CD4-positive, alpha-beta T cell treated with Interleukin-2 at 100 ng/mL for 4 hours (primary cell): ENCODE measurements at places on chromosomes 7 and 10.

DNA sequence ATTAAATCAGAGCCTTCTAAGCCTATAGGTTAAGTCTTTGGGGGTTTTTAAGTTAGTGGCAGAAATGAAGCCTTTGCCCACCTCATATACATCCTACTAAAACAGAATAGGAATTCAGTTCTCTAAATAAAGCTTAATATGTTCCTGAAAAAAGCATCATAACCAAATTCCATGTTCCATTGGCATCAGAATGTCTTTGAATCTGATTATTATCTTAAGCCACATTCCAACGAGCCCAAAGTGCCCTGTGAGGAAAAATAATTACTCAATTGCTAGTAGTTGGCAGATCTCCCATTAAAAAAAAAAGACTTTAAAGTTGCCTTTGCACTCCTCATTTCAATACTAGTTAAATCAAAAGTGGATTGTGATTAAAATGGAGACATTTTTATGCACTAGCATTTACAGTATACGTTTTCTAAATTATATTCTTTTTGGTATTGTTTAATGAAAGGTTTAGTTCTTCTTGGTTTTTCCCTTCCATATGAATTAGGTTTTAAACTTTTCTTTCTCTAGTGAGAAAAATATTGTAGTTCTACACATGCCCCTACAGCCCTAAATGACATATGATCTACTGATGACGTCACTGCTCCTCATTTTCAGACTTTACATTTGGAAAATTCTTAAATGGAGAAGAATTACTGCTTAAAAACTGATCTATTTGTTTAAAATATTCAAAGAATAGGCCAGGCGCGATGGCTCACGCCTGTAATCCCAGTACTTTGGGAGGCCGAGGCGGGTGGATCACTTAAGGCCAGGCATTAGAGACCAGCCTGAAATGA is 54.3 kb upstream of the CABCOCO1 start:
- no peak for DNase-seq

- DNase-seq: no peak
Observed at GRCh38 chr7:22622116-22622785, 104.7 kb upstream of the IL6 start.

DNA sequence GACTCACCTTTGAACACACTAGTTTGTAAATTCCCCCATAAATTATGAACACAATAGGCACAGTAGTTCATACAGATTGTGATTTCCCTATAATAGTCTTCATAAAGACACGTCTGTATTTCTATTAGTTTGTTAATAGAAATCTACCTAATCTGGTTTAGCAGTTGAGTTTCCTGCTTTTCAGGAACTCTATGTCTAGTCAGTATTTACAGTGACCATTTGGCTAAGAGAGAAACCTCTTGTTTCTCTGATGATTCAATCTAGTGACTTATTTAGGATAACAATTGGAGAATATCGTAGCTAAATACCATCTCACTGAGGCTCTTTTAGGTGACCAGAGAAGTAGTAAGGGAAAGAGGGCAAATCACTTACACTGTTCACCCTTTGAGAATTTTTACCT is 5.9 kb upstream of the HERPUD2 start:
- no peak for DNase-seq

DNA sequence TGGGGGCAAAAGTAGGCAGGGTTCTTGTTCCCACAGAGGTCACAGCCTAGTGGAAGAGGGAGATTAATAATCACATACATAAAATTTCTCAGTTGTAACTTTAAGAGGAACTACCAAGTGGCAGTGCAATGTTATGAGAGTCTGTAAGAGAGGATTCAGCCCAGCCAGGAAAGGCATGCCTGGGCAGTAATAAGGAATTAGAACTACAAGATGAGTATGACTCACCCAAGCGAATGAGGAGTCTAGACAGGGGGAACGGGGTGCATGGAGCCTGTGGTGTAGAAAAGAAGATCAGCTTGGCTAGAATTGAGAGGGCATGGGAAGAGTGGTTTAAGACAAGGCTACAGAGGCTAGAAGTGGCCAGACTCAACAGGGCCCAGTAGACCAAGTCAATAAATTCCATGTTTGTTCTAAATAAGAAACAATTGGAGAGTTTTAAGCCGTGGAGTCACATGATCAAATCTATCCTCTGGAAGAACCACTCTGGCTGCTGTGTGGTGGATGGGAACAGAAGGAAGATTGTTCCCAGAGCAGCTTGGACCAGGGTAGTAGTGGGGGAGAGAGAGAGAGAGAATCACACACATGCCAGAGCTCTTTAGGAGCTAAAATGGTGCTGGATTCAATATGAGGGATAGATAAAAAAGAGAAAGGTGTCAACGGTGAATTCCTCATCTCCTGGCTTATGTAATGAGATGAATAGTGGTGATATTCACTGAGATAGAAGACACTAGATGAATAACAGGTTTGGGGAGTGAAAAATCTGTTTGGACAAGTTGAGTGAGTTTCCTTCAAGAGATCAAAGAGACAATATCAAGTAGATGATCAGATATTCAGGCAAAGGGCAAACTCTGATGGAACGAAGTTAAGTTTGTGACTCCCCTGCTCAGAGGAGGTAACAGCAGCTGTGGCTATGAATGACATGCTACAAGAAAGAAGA is 265.1 kb downstream of the FGFR2 start:
- DNase-seq: no peak

DNA sequence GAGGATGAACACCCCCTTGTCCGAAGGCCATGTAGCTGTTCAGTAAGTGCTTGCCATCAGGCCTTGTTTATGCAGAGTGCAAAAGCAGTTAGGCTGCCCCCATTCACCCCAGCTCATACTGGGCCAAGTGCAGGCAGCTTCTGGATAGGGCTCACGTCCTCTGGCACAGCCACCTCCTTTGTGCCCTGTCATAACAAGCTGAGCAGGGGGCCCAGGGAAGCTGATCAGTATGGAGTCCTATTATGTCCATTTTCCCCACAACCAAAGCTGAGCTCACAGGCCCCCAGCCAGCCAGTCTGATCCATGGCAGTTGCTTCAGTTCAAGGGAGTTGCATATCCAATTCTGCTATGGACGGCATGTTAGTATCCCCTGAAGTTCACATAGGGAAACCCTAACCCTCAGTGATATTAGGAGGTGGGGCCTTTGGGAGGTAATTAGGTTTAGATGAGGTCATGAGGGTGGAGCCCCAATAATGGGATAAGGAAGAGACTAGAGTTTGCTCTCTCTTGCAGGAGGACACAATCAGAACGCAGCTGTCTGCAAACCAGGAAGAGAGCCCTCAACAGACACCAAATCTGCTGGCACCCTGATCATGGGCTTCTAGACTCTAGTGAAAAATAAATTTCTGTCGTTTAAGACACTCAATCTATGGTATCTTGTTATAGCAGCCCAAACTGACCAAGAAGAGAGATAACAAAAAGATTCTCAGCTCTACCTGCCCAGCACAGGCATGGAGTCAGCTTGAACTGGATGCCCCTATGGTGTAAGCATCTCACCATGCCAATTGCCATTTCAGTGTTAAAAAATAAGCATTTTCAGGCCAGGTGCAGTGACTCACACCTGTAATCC is 155.9 kb downstream of the FGFR2 start:
- no peak for DNase-seq

- DNase-seq: no peak
Observed at GRCh38 chr10:100163704-100164621, 21.9 kb downstream of the ERLIN1 start.

- DNase-seq: no peak
Observed at GRCh38 chr7:134777908-134778580, 1.4 kb upstream of the CALD1 start.

DNA sequence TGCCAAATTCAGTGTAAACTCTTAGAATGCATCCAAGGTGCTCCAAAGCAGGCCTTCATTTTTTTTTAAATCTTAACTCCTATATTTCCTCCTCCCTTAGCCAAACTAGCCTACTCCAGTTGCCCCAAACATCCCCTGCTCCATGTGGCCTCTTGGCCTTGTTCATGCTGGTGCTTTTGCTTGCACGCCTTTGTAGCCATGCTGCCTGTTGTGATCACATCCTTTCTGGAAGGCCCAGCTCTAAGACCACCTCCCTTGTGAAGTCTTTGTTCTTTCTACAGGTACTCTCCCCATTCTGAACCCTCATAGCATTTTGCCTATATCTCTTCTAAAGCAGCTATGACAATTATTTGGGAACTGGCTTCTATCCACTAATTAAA is 375.3 kb upstream of the NFE2L3 start:
- DNase-seq: no peak

DNA sequence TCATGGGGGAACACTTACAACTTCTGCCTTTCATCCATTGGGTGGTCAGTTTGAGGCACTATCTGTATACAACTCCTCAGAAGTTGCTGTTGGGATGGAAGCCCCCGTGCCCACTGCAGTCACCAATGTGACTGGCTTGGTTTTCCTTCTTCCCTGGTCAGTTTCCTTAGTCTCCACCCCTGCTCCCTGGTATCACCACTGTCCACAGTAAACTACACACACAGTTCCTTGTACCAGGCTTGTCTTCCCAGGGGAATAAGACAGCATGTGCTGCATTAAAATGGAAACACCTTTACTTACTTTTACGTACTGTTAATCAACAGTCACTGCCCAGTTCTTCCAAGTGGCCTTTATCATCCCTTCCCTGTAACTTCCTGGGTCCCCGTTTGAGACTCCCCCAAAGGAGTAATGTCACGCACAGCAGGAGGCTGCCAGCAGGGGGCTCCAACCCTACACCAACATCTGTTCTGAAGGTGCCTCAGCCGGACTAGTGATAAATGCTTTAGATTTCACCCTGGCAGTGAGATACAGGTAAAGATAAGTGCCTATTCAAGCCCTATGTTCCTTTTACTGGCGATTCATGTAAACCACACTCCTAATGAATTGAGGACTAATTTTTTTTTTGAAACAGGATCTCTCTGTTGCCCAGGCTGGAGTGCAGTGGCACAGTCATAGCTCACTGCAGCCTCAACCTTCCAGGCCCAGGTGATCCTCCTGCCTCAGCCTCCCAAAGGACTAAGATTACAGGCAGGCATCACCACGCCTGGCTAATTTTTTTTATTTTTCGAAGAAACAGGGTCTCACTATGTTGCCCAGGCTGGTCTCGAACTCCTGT is 45.3 kb upstream of the PIK3AP1 start:
- DNase-seq: peak; percentile 76

DNA sequence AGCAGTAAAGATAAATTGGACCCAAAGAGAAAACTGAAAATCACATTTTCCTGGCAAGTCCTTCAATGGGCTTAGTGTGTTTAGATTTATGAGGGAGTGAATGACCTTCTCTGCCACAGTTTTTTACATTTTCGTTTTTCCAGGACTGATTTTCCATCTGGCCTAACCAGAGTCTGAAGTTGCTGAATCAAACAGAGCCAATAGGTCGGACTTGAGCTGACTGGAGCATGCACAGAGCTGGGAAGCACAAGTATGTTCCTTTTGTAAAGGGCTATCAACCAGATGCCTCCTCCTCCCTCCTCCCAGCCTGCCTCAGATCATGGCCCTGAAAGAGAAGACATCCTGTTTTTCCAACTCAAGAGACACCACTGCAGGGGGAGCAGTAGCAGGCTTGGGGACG is 126.0 kb upstream of the ANKRD1 start:
- DNase-seq: no peak
